NB4 (cell line): ENCODE measurements at places on chromosomes 1 and 21.

DNA sequence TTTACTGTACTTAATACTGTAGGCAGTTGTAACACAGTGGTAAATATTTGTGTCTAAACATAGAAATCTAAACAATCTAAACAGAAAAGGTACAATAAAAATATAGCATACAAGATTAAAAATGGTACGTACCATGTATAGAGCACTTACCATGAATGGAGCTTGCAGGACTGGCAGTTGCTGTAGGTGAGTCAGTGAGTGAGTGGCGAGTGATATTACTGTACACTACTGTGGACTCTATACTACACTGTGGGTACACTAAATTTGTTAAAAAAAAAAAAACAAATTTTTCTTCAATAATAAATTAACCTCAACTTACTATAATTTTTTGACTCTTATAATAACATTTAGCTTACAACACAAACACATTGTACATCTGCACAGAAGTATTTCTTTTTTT is 39.5 kb upstream of the MYOCOS start:
- DNase-seq: no peak

GRCh38 chr1:175218786-175219434 is 26.3 kb upstream of the KIAA0040 start:
- no peak for DNase-seq

DNA sequence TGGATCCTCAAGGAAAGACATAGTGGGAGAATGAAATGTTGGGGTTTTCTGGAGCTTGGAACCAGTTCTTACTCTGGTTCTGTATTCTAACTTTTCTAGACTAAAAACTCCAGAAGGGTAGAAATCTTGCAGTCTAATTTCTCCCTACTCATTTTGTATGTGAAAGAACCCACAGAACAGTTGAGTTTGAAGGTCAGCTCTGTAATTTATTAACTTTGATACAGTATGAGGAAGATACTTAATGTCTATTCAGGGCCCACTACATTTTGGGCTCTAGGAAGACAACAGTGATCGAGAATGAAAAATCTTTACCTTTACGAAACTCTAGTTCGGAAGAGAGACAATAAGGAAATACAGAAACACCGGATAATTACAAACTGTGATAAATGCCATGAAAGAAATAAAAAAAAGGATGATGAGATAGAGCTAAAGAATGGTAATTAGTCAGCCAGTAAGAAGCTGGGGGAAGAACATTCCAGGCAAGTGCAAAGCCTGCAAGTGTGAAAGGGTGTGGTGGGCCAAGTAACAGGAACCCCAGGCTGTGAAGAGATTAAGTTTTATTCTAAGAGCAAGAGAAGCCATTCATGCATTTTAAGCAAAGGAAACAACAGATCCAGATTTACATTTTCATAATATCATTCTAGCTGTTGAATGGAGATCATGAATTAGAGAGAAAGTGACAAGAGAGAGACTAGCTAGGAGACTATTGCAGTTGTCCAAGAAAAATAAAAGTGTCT is 159.9 kb upstream of the HMCN1 start:
- DNase-seq: no peak

DNA sequence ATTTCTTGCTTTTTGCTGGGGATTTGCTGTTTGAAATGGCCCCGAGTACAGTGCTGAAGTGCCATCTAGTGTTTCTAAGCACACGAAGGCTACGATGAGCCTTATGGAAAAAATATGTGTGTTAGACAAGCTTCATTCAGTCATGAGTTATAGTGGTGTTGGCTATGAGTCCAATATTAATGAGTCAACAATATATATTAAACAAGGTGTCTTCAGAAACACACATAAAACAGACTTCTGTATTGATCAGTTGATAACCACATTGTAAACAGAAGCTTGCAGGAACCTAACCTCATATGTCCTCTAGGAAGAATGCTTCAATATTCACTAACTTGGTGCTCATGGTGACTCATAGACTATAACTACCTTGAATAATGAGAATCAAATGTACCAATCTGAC is 1.7 kb upstream of the GJB5 start:
- DNase-seq: no peak

DNA sequence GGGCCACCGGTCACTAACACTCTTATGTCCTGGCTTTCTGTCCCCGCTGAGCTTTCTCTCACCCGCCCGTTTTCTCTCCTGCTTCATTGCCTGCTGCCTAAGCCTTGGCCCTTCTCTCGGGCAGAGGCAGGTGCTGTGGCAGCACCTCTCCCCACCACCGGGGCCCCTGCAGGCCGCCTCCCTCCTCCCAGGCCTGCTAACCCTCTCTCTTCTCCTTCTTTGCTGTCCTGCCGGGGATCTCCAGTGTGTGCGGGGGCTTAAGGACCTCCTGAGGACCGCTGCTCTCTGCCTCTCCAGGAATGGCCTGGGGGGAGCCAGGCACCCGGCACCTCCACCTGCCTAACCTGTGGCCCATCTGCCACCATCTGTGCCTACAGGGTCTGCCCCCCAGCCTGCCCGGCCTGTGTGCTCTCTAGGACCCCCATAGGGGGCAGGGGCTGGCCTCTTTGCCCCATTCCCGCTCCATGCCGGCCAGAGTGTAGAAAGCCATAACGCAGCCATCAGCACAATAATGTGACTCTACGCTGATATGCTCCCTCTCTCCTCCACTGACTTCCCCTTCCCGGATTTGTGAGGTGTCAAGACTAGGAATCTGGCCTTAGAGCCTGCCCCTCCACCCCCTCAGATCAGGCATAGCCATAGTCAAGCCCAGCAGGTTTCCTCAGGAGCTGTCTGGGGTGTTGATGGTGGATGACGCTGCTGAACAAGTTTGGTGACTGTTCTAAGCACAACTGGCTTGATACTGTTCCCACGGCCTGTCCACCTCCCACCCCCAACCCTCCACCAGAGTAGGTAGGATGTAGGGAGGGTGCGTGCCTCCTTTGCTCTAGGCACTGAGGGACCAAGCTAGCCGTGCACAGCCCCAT is 6.1 kb upstream of the SFN start:
- DNase-seq: no peak
